Femur (tissue), 1 donor: ENCODE measurements at places on chromosomes 11 and 22.

GRCh38 chr11:35065566-35065965, 73.4 kb upstream of the CD44 start:
- DNase-seq = no peak

DNA sequence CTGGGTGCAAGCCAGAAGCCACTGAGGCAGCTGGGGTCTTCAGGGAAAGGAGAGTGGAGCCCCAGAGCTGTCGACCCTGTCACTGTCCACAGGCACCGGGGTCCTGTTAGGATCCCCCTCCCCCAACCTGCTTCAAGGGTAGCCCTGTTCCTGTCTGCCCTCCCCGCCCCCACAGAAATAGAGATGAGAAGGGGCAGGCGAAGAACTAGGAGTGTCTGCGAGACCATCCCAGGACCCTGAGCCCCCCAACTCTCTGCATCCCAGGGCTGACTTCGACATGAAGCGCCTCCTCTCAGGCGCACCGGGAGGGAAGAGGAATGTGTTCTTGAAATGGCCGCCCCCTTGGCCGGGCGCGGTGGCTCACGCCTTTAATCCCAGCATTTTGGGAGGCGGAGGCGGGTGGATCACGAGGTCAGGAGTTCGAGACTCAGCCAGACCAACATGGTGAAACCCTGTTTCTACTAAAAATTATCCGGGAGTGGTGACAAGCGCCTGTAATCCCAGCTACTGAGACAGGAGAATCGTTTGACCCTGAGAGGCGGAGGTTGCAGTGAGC, 607 bp upstream of the ZNF70 start:
- DNase-seq = no peak

- no peak for DNase-seq
Measured at GRCh38 chr11:126054882-126055281, 7.8 kb downstream of the CDON start.

GRCh38 chr11:12802418-12803085, 128.3 kb downstream of the TEAD1 start:
- no peak for DNase-seq

DNA sequence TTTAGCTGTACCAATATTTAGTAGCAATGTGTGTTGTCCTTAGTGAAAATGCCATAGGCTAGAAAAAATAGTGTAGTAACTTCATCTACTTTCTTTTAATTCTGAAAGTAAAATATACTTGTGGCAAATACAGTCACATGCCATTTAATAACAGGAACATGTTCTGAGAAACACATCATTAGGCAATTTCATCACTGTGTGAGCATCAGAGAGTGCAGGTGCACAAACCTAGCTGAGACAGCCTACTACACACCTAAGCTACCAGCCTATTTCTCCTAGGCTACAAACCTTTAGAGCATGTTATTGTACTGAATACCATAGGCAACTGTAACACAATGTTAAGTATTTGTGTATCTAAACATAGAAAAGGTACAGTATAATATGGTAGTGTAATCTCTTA, 127.0 kb upstream of the PITPNB start:
- no peak for DNase-seq

GRCh38 chr11:82949352-82949751, 47.8 kb downstream of the DDIAS start:
- DNase-seq = no peak

GRCh38 chr11:116431842-116432241, 340.9 kb downstream of the BUD13 start:
- no peak for DNase-seq

DNA sequence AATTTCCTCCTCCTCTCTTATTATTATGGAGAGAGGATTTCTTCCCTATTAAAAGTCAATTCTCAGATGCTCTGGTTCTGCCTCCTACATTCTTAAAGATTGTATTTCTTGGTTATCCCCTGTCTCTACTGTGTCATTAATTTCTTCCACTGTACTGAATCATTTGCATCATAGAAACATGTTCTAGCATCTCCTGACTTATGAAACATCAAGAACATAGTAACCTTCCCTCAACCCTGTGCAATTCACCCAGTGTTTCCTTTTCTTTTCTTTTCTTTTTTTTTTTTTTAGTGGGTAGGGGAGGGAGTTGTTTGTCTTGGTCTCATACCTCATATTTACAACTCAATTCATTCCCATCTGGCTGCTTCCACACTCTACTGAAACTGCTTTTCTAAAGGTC, 288.0 kb upstream of the PLET1 start:
- no peak for DNase-seq

- DNase-seq = peak; percentile 58
Measured at GRCh38 chr22:42269432-42270175, 849 bp downstream of the TCF20 start.

DNA sequence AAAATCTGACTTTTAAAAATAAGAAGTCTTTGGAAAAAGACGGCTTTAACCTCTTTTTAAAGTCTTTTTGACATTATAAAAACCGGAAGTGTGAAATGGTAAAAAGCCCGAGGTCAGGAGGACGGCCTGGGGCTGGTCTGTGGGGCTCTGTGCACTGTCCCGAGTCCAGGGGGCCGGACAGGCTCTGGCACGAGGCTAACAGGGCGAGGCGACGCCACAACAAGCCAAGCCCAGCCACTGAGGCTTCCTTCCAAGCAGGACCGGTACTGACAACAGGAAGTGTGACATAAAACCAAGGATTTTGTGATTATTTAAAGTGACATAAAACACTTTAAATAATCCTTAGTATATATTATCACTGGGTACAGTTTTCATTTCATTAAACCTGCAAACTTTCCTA, 39.2 kb downstream of the BRD1 start:
- peak; percentile 61 for DNase-seq

DNA sequence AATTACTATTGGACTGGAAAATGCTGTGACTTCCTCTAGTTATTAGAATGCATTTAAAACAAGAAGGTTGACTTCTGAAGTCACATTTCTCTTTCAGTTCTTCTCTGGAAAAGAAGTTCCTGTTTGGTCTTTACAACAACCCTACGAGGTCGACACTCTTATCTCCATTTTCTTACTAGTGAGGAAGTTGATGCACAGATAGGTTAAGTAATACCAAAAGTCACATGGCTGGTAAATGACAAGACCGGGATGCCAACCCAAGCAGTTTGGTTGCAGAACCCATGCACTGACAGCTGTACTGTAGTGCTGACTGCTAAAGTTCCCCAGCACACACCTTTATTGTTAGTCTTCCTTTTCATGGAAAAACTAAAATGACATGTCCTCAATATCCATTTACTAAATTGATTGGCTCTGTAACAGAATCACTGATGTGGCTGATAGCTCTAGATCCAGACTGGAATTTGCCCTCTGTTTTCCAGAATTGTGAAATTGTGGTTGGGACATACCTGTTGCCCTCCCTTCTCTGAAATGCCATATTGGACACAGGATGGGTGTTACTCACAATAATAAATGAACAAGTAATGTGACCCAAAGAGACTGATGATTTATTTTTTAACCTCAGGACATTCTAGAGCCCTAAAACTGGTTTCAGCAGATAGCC, 9.4 kb upstream of the TECTA start:
- DNase-seq = no peak

DNA sequence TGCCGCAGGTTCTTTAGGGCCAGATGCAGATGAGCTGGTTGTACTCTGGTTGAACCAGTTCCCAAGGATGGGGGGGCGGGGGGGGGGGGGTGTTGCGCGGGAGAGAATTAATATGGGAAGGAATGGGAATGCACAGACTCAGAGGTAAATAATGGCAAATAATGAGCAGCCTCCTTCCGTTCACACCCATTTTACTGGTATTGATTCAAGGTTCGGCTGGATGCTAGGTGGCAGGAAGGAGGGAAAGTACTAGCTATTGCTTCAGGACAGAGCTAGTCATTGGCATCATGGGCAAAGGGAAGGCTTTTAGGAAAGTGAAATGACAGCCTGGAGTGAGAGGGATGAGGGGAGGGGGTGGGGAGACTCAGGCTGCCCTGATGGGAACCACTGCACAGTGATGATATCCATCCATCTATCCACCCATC, at the start of gene VSTM5:
Gene VSTM5, minus strand, starts transcription at position 25 of the 425 bp plus-strand sequence. CDS start 116 bp downstream, outside the sequence.
- DNase-seq = no peak

- no peak for DNase-seq
Measured at GRCh38 chr11:130937051-130937450, 20.8 kb upstream of the SNX19 start.

DNA sequence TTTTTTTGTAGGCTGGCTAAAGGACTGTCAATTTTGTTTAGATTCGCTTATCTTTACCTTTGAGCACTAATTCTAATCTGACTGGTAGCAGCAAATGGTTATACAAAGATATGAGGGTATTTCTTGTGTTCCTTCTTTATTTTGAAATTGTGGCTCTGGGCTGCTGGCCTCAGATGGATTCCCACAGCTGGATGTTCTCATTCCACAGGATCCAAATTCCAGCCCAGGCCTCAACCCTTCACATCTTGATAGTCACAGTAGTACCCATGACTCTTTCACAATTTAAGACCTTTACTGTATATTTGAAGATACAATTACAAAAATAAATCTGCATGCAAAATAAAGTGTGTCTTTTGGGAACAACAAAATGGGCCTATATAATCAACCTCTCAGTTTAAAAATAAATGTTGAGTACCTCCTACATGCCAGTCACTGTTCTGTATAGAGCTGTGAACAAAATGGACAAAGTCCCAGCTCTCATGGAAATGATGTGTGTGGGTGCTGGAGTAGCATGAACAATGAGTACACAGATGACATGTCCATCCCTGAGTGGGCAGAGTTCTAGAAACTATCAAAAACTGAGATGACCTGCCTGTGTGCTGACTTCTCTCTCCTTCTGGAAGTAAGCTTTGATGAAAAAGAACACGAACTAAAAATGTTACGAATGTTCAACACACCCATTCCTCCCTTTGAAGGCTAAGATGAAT, 51.7 kb upstream of the FBXO3 start:
- no peak for DNase-seq

- no peak for DNase-seq
Measured at GRCh38 chr22:17191163-17191784, 28.0 kb downstream of the ADA2 start.

GRCh38 chr11:114194702-114195101, 101.5 kb upstream of the NNMT start:
- DNase-seq = no peak

GRCh38 chr11:62419314-62419929, 589 bp downstream of the SCGB1A1 start:
- DNase-seq = no peak

DNA sequence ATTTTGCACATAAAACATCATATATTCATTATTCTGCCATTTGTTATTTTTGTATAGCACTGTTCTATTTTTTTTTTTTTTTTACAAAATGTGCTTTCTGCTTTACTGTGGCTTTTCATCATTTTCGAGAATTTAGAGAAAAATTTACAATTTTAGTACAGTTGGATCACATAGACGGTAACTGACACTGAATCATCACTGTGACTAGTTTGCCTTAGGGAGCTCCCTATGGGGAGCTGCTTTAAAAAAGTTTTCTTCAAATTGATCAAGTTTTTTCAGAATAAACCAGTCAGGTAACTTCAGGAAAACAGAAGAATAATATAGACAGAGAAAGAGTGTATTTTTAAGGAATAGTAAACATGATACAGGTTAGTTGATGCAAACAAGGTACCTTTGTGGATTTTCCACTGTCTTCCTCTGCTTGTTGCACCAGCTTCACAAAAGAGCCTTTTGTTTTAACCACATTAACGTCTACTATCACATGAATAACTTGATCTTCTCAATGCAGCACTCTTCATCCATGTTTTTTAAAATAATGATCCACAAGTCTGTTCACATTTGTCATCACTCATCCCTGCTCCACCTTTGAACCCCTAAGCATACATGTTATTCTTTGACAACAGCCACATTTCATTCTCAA, 327.0 kb downstream of the DYNC2H1 start:
- no peak for DNase-seq

DNA sequence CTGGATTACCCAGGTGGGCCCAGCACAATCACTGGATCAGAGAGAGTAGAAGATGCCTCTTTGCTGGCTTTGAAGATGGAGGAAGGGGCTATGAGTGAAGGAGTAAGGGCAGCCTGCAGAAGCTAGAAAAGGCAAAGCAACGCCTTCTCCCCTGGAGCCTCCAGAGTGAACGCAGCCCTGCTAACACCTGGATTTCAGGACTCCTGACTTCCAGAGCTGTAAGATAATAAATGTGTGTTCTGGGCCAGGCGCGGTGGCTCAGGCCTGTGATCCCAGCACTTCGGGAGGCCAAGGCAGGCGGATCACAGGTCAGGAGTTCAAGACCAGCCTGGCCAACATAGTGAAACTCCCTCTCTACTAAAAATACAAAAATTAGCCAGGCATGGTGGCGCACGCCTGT, 102.4 kb downstream of the MORC2 start:
- peak; percentile 8 for DNase-seq

DNA sequence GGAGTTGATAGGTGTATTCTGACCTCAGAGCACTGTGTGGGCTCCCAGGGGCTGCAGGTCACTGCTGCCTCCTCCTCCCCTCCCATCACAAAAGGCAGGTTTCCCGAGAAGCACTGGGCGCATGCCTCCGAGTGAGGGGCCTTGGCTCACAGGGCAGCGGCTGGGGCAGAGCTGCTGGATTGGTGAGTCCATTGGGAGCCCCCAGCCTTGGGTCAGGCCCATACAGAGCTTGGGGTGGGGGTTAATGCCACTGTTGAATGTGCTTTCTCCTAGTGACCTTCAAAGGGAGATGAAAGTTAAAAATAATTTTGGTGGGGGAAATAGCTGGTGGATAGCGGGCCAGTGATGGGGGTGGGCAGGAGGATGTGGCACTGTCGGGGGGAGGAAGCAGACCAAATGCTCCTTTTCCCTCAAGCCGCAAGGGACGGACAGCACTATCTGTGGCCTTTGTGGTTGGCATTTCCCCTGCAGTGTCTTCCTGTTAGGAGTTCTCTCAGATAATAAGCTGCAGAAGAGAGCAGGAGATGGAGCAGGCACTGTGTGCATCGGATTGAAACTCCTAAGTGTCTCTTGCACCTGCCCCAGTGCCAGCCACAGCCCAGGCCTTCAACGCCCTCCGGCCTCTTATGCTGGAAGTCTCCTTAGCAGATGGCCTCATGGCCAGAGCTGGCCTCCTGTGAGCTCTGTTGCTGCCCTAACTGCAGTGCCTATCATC, 3.2 kb downstream of the TUBA8 start:
- no peak for DNase-seq

GRCh38 chr22:25068707-25069106, 116.2 kb downstream of the KIAA1671 start:
- DNase-seq = no peak

GRCh38 chr22:48342732-48343131, 1484.9 kb downstream of the BRD1 start:
- no peak for DNase-seq
